ENCODE measurements at places on chromosomes 12 and 14.

GRCh38 chr12:111870706-111871105 is 28.7 kb downstream of the MAPKAPK5 start:
- DNase-seq, result no peak

GRCh38 chr12:89960011-89960507 is 251.4 kb upstream of the ATP2B1 start:
- DNase-seq, result no peak

GRCh38 chr12:47944685-47945340 is 18.6 kb upstream of the TMEM106C start:
- no peak for DNase-seq

DNA sequence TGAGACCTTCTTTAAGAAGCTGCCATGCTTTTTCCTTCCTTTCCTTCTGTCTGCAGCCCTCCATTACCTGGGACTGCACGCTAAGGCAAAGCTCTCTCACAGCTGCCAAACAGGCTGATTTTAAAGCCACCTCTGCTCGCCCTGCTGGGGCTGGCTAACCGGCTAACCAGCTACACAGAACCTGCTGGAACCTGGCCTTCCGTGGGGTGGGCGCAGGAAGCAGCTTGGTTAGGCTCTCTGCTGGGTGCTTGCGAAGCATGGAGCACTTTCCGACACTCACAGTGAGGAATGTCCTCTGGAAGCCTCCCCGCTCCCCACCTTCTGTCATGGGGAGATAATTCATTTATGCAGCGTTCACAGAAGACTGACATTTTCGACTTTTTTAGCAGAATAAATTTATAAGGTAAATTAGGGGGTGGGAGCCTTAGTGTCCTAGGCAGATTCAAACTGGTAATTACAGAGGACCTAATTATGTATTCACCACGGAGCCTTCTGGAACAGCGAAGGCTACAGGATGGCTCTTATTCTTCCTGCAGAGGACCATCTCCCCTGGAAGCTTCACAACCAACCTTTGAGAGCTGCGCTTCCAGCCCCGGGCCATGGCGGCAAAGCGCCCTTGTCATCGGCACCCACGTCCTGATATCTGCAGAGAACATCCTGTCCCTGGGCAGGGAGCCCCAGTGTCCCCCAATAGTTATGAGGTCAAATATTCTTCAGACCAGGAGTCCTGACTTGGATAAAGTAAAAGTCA is 12.4 kb upstream of the BCL11B start:
- DNase-seq, result no peak

DNA sequence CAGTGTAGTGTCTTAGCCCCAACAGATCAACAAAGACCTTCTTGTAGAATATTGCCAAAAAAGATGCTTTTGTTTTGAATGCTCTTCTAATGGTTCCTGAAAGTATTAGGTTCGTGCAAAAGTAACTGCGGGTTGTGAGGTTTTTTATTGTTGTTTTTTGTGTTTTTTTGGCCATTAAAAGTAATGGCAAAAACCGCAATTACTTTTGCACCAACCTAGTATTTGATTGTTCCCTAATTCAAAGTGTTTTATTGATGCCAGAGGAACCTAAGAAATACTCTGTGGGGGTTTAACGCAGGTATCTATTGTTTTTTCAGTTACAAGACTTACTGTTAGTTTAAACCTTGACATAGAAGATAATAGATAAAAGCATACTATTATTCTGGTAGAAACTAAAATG is 150.8 kb upstream of the DAAM1 start:
- DNase-seq, result no peak

DNA sequence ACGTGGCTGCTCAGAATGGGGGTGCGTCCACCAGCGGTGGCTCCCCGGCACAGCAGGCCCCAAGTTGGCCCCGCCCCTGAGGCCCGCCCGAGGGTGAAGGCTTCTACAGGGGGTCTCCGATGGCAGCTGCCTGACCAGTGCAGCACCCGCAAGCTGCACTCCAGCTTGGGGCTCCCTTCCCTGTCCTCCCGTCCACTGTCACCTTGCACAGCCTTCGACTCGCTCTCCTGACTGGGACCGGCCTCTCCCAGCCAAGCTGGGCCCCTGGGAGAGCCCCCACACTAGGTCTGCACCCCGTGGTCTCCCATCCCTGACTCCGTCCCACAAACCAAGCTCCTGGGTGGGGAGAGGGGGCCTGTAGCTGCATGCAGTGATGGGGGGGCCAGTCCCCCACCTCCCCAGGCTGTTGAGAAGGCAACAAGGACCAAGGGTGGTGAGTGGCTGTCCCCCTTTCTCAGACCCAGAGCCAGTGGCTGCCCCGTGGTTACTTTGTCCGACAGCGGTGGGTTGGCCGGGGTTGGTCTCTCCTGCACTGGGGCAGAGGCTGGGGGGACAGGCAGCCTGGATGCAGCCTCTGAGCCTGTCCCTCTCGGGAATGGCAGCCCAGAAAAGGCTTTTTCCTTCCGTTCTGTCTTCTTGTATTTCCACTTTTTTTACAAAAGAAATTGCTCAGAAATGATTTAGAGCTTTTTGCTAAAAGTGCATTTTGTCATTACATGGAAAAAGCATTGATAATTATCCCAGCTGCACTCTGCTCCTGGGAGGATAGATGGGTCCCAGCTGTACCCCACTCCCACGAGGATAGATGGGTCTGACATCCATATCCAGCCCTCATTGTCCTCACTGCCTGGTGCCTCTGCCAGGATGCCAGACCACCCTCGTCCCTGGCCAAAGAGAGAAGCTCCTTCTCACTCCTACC is 217.0 kb downstream of the KIF26A start:
- no peak for DNase-seq

- no peak for DNase-seq
These were observed 251.1 kb downstream of the BCAT1 start for GRCh38 chr12:24697769-24698168.

GRCh38 chr12:84135586-84136279 is 776.9 kb downstream of the SLC6A15 start:
- no peak for DNase-seq

GRCh38 chr12:1182069-1182468 is 191.0 kb downstream of the ERC1 start:
- no peak for DNase-seq

DNA sequence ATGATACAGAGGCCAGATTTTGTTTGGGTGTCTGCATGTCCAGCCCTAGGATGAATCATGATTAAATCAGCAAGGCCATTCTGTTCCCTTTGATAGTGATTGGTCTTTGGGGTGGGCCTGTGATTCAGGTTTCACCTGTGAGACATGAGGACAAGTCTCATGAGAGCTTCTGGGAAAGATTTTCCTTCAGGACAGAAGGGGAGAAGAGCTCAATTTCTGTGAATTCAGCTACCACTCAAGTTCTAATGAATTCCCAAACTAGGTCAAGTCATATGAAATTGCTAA is 73.4 kb downstream of the ZNF664 start:
- no peak for DNase-seq

DNA sequence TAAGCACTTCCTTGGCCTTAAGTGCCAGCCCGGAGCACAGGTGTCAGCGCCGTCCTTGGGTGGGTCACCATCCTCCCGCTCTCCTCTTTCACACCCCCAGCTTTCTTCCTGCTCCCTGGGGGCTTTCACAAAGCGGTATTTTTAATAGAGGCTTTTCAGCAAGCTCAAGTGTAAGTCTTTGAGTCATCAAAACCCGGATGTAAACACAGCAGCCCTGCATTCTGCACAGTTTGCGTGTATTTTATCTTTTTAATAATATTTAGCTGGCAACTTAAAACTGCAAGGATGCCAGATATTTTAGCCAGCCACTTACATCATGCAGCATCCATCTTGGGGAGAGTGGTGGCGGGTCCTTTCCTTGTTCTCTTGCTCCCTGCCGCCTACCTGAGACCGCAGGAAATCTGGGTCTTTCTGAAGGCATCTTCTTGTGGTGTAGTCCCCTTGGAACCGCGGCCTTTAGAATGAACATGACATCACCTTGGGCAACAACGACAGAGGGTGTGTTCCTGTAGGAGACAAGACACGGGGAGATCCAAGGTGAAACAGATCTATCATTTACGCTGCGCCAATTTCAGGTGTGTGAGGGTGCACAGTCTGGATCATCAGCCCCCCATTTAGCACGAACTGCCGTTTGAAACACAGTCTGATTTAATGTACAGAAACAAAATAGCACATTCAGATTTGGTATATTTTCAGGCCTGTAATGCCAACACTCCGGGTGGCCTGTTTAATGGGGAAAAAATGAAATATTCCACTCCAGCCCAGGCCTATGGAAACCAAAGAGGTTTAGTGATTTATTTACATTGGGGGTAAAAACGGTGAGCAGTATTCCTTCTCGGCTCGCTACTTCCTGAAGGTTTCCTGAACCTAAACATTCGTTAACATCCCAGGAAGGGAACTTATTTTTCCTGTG is 12.5 kb upstream of the IRF2BPL start:
- DNase-seq, result no peak

DNA sequence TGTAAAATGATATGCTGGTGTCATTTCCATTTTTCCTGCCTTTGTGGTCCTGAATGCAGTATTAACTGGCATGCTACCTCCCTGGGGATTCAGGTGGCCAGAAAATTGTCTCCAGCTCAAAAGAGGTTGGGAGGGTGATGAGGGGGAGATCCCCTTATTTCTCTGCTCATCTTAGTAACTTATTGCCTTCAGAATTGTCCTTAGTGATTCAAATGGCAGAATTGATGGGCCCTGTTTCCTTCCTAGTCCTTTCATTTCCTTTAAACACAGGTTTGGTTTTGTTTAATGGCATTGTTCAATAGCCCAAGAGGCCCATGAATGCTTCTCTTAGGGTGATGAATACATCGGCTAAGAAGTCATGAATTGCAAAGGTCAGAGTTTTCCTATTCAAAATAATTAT is 207.0 kb downstream of the SLC41A2 start:
- no peak for DNase-seq
